Small intestine (tissue), 16 donors: ENCODE measurements at places on chromosomes 3 and 15.

- DNase-seq, result no peak
Observed at GRCh38 chr3:133931084-133931483, 35.4 kb upstream of the RAB6B start.

DNA sequence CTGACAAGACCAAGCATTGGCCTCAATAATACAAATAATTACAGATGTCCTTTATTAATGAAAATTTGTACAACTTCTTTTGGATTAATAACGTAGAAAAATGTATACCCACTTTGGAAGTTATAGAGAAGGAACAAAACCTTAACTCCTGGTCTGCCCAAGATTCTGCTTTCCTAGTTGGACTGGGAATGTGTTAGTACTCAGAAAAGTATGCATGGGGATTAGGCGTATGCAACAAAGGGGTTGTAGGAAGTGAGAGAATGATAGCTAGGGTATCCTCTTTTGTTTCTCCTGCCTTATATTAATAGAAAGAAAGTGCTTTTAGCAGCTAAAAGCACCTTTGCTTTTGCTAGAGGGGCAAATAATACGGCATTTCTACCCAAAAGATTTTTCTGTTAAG is 116.2 kb upstream of the LRRFIP2 start:
- no peak for DNase-seq

DNA sequence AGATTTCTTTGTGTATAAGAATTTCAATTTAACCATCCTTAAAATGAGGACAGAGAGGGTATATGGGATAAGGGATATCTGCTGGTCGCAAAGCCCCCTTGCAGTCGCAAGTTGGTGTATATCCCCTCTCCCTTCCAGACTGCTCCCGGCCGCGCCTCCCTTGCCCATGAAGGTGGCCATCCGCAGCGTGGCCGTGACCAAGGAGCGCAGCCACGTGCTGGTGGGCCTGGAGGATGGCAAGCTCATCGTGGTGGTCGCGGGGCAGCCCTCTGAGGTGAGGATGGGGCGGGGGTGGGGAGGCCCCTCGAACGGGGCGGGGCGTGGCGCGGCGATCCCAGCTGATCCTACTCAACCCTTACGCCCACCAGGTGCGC is 29.4 kb downstream of the NBEAL2 start:
- no peak for DNase-seq

GRCh38 chr15:89673165-89673512 is 6.0 kb downstream of the PLIN1 start:
- no peak for DNase-seq

DNA sequence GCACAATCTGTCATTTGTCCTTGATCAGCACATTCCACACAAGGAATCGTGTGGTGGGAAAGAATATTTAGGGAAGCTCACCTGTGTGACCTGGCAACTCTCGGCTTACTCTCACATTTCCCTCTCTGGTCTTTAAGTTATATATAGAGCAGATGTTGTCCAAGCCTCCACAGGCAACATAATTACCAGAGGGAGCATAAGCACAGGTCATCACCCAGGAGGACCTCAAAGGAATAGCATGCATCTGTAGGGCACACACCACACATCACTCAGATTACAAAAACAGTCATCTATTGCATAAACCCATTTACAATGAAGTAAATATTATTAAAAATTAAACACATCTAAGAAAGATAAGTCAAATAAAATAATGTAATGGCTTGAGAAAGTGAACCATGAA is 36.5 kb downstream of the GNB4 start:
- no peak for DNase-seq

GRCh38 chr3:185094697-185095096 is 58.2 kb downstream of the C3orf70 start:
- DNase-seq, result no peak

DNA sequence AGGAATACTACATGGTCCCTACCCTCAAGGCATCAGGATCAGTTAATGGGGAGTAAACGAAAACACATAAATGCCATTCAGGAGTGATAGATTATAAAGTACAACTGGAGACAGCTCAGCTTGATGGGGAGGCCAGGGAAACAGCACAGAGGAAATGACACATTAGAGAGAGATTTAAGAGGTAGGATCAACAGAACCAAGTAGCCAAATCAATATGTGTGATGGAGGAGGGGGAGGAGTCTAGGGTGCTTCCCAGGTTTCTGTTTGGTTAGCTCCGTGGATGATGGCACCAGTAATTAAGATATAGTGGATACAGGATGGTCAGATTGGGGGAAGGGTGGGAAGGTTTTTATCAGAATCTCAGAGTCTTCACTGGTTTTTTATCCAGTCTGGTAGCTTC is 229.5 kb upstream of the ROPN1 start:
- DNase-seq, result no peak

DNA sequence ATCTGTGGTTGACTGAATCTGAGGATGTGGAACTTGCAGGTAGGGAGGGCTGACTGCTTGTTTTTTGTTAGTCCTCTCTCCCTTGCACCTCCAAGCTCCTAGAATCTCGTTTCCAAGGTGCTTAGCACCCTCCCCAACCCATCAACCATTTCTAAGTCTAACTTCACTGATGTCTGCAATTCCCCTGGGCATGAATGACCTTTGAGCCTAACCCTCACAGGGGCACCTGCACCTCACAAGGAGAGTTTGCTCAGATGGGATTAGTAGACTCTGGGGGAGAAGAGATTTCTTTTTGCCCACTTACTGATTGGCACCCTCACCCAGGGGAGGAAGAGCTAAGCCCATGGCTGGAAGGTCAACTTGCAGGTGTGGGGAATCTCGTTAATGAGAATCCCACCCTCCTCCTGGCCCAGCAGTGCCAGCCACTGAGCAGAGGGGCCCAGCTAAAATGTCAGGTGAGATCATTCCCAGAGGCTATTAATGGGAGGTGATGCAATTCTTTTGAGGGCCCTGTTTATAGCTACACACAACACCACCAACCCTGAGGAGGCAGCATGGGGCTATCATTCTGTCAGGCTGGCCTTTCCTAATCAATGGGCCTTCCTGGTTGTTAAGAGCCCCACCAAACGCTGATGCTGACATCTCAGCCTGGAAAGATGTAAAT is 81.6 kb upstream of the HERC1 start:
- DNase-seq, result peak; percentile 86

- DNase-seq, result no peak
Observed at GRCh38 chr3:15313461-15313860, 18.9 kb downstream of the SH3BP5 start.

- DNase-seq, result no peak
Observed at GRCh38 chr3:170437176-170437575, 18.5 kb downstream of the CLDN11 start.

DNA sequence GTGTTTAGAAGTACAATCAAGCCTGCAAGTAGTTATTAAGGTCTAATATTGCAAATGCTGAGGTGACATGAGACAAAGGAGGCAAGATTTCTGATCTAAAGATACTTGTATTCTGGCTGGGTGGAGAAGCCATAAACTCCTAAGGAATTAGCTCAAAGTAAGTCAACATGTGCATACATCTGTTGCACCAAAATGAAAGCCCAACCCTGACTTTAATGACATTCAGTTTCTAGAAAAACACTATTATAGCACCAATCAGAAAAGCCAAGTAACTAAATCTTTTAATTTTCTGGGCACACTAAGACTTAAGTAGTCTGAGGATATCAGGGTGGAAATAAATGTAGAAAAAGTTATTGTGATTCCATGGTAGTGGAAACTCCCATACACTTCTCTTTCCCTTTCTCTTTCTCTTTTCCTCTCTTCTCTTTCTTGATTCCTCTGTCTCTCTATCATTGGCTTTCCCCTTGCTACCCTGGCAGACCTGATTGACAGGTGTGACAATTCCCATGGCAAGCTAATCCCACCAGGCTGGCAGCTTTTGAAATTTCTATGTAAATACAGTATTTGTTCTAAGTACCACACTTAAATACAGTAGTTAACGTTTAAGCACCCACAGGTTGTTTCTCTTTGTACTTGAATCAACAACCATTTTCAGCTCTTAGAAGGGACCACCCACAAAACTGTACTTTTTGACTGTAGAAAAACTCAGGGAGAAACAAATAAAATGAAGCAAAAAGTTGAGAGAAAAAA is 528.4 kb upstream of the SEMA6D start:
- DNase-seq, result no peak

- no peak for DNase-seq
Observed at GRCh38 chr3:46890132-46890531, 12.6 kb downstream of the PTH1R start.

DNA sequence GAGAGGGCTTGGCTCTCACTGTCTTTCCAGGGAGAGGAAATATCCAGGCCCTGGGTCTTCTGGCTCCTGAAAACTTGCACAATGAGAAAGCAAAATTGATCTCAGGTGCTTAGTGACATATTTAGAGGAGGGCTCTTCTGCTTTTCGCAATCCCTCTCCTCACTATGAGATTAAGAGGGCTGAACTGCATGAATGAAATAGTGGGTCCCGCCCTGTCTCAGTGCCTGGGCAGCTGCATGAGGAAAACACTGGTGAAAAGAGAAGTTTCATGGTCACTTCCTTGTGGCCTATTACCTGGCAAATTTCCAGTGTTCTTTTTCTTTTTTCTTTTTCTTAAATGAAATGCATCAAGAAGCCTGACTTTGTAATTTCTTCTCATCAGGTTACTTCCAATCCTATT is 73.5 kb downstream of the TRAK1 start:
- no peak for DNase-seq

GRCh38 chr3:64870876-64871646 is 183.3 kb upstream of the ADAMTS9 start:
- DNase-seq, result no peak

DNA sequence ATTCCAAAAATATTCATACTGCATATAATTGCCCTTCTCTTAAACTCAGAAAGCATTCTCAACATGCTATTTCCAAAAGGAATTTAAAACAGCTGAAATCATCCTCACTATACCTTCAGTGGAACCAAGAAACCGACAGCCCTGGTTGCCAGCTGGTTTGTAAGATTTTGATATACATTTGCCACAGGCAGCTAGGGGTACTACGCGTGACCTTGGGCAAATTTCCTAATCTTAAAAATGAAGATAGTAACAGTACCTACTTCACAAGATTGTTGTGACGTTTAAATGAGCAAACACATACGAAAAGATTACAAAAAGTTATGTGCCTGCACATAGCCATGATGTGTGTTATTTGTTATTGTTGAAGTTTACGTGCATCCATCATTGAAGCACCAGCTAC is 7.3 kb downstream of the C3orf70 start:
- DNase-seq, result no peak

DNA sequence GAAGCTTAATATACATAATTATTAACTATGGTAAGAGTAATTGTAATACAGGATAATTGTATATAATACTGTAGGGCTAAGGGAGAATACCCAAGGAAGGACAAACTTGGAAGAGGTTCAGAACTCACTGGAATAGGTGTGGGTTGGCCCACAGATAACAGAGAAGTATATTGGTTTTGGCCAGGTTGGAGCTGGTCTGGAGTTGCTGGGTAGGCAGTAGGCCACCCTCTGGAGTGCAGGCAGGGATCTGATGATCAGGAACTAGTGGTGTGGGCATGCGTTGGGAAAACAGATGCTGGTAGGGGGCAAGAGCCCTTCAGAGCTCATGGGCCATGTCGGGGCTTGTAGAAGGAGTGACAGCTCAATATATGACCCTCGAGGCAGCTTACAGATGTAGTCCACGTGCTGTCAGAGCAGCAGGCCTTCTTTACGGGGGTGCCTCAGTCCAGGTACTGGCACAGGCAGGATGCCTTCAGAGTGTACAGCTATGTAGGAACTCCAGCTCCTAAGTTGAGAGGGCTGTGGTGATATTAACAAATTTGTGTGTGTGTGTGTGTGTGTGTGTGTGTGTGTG is 12.4 kb downstream of the IREB2 start:
- DNase-seq, result no peak

GRCh38 chr3:8438507-8439079 is 63.0 kb upstream of the LMCD1 start:
- DNase-seq, result no peak

GRCh38 chr3:171704002-171704401 is 106.3 kb downstream of the PLD1 start:
- peak; percentile 28 for DNase-seq

GRCh38 chr3:2452249-2452648 is 353.6 kb downstream of the CNTN4 start:
- DNase-seq, result no peak

DNA sequence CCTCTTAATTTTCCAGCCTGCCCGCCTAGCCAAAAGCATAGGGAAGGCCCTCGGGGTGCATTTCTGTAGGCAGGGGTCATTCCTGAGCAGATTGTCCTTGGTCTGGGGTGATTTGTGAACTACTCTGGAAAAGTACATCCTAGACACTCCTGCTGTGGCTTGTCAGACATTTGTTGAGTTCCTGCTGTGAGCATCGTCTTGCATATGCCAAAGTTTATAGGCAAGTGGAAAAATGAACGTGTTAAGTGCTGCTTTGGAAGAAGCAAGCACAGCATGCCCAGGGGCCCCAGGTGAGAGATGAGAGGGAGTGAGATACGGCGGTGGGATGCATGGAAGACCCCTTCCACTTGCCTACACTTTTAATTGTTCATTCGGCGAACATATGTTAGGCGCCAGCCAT is 237.7 kb upstream of the ST8SIA2 start:
- no peak for DNase-seq

GRCh38 chr15:101488300-101489164 is 975 bp downstream of the PCSK6 start:
- peak; percentile 60 for DNase-seq

- DNase-seq, result no peak
Observed at GRCh38 chr3:190014940-190015339, 105.8 kb downstream of the P3H2 start.

DNA sequence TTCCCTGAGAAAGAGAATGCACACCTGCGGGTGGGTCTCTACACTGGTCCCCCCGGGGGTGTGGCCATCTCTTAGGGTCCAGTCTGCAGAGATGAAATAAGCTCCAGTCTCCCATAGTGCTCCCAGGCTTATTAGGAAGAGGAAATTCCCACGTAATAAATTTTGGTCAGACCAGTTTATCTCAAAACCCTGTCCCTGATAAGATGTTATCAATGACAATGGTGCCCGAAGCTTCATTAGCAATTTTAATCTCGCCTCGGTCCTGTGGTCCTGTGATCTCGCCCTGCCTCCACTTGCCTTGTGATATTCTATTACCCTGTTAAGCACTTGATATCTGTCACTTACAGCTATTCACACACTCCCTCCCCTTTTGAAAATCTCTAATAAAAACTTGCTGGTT is 46.8 kb downstream of the OR5H15 start:
- DNase-seq, result no peak
